ENCODE measurements at places on chromosomes 16 and 17.

- no peak for DNase-seq
These were observed 140.2 kb downstream of the MSI2 start for GRCh38 chr17:57396511-57396921.

GRCh38 chr17:58329810-58330537 is 1.4 kb upstream of the TSPOAP1 start:
- DNase-seq: no peak

DNA sequence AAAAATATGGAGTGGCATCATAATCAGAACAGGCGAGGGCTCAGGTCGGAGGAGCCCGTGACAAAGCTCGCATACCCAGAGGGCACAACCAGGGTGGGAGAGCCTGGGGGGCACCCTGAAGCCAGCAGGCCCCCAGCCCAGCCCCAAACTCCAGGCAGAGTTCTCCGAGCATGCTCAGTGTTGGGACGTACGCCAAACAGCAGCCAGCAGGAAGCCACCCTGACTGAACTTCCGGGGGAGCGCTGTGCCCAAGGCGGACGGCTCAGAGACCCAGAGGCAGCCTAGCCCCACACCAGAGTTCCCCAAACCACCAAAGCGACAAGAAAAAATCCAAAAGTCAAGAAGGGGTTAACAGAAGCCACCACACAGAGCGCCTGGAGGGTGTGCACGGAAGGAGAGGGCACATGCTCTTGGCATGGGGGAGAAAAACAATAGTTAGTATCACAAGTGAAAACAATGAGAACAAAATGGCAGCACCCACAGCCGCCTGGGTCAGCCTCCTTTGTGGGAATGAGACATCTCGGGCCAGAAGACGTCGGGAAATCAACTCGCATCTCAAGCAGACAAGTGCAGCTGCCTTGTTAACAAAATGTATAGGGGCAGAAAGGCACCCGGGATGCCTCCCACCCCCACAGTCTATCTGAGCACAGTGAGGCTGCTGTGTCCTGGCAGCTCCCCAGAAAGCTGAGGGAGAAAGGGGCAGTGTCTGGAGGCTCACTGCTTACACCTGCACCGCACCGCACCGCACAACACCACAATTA is 11.9 kb downstream of the EXOC7 start:
- no peak for DNase-seq

DNA sequence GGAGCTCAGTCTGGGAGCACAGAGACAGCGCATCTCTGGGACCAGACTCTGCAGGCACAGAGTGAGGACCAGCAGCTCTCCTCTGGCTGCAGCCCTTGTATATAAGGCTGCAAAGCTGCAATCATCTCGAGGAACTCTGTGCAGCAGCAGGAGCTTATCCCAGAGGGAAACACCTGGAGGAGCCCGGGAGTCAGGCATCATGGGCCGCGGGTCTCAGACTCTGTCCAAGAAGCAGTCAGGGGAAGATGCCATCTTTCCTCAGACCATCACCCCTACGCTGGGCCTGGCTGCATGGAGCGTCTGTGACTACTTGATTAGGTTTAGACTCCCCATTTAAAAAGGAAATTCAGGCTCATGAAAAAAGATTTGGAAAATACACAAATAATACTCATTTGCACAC is 122.0 kb downstream of the IRF8 start:
- DNase-seq: no peak

DNA sequence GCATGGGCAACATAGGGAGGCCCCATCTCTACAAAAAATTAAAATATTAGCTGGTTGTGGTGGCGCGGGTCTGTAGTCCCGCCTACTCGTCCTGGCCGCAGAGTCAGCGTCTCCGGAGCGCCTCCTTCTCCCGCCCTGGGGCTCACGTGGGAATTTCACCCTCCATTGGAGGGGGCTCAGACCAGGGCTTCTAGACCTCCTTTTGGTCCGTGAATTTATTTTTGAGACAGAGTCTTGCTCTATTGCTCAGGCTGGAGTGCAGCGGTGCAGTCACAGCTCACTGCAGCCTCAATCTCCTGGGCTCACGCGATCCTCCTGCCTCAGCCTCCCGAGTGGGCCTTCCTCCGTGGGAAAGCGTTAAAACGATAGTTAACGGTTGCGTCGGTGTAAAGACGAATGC is 394 bp upstream of the NME4 start:
- DNase-seq: peak; percentile 67

- DNase-seq: no peak
These were observed 20.3 kb upstream of the AKTIP start for GRCh38 chr16:53523126-53523804.

DNA sequence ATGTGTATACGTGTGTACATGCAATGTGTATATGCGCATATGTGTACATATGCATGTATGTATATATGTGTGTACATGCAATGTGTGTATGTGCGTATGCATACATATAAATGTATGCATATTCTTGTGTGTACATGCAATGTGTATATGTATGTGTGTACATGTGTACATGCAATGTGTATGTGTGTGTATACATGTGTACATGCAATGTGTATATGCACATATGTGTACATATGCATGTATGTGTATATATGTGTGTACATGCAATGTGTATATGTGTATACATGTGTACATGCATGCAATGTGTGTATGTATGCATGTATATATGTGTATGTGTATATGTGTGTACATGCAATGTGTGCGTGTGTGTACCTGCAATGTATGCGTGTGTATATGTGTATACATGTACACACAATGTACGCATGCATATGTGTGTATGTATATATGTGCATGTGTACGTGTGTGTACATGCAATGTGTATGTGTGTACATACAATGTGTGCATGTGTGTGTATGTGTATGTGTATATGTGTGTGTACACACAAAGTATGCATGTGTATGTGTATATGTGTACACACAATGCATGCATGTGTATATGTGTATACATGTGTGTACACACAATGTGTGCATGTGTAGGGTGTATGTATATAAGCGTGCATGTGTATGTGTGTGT is 167.7 kb downstream of the SHISA9 start:
- DNase-seq: no peak

GRCh38 chr17:1076299-1076981 is 79.5 kb downstream of the TIMM22 start:
- DNase-seq: no peak

DNA sequence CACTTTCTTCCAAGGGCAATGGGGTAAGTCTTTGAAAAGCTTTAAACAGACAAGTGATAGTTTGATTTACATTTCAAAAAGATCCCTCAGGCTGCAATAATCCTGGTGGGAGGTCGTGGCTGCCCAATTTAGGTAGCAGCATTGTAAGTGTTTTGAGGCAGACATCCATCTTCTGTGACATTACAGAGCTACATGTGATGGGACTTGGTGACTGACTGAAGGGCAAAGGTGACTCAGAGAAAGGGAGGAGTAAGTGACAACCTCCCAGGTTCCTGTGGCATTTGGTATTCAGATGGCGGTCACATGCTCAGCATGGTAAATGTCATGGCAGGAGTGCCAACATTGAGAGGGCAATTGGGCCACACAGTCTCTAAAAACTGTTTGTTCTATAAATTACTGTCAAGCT is 26.5 kb downstream of the STAT3 start:
- no peak for DNase-seq

GRCh38 chr16:89287777-89288576 is 70.5 kb downstream of the ZNF778 start:
- no peak for DNase-seq

- no peak for DNase-seq
These were observed 50.2 kb downstream of the COX10 start for GRCh38 chr17:14119546-14119945.

DNA sequence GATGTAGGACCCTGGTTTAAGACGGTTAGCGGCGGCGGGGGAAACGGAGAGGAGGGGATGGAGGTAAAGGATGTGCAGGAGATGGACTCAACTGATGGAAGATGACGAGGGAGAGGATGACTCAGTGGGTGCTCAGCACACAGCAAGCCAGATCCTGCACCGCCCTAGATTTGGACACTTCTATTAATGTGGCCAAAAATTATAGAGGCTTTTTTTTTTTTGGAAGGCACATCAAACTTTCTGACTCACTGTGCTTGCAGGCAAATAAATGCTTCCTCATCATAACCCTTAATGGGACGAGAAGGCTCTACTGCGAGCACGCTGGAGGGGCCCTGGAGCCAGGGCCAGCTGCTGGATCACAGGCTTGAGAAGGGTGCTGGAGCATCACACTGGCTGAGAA is 36.0 kb downstream of the RTN4RL1 start:
- DNase-seq: peak; percentile 88

- no peak for DNase-seq
These were observed 214.7 kb downstream of the RPTOR start for GRCh38 chr17:80759377-80759673.

GRCh38 chr17:8120520-8121406 is 2.4 kb upstream of the ALOXE3 start:
- DNase-seq: peak; percentile 57

DNA sequence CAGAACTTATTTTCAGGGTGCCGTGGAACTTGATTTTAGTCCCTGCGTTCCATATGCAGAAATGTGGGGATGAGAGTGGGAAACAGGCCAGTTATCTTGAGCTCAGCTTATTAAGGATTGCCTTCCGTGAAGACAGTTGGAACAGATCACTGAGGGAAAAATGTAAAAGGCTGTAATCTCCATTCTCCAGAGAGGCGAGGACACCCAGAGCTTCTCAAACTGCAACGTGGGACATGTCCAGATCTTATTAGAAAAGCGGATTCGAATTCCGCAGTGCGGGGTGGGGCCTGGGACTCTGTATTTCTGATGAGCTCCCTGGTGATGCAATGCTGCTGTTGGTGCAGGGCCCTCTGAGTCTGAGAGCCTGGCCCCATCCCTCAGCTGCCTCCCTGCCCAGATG is 185.6 kb upstream of the CIBAR2 start:
- no peak for DNase-seq

DNA sequence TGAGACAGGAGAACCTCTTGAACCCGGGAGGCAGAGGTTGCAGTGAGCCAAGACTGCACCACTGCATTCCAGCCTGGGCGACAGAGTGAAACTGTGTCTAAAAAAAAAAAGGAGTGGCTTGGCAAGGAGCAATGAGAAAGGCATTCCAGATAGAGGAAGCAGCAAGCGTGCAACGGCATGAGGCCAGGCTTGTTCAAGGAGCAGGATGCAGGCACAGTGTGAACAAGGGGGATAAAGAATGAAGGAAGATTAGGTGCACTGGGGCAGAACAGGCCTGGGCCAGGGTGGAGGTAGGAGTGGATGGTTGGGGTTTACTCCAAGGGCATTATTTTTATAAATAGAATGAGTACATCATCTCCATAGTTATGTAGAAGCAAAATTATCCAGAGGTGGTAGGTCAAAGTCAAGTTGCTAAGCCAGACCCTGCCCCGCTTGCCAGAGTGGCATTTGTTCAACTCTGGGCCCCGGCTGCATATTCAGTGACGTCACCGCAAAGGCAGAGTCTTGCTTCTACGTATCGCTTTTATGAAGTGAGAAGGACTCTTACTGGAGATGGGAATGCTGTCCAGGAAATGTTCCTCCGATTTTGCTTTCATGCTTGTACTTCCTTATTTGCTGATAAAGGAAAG is 100.2 kb downstream of the KATNIP start:
- DNase-seq: no peak

GRCh38 chr16:66610111-66610820 is 5.8 kb downstream of the CMTM3 start:
- no peak for DNase-seq

DNA sequence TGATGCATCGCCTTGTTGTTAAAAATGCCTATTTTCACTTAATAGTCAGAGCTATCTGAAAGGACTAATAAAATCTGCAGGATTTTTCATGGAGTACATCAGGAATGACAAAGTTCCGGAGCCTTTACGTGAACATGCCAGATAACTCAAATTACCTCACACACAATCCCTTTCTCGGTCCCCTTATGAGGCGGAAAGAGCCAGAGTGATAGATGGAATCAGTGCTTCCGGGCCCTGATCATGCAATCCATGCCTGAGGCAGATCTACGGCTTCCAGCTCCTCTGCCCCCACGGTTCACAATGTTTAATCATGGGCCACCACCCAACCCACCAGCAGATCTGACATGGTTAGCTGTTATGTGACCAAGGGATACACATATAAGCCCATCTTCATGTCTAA is 17.0 kb downstream of the VPS53 start:
- DNase-seq: no peak

GRCh38 chr17:4822835-4823234 is 10.3 kb upstream of the MINK1 start:
- no peak for DNase-seq

- no peak for DNase-seq
These were observed 33.1 kb downstream of the RAI1 start for GRCh38 chr17:17714261-17714866.

DNA sequence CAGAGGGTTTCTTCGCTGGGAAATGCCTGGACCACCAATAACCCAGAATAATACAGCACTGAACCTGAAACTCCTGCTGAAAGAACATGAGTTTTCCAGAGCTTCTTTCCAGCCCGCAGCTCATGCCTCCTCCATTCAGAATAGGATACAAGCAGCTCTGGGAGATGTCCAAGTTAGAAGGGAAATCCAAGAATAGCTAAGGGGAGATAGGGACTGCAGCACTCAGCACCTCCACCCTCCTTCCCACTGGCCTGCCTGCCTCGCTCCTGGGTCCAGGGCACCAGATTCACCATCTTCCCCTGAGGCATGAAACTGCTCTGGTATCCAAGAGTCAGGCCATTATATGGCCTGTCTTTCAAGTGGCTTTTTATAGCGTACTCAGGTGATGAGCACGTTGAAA is 4.1 kb downstream of the KRT31 start:
- no peak for DNase-seq

DNA sequence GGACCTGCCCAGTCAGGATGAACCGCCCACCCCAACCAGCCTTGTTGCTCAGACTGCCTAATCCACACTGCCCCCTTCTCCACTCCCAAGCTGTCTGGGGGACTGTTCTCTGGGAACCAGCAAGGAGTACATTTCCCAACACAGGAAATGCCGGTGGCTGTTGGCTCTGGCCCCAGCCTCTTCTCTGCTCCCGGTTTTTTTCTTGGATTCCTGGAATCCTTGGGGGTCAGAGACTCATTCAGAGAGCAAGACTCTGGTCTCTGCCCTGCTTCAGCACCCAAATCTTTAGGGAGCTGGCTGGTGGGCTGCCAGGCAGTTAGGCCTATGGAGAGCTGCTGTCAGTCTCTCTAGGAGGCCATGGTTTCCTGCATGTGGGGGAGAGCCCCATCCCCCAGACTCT is 10.8 kb upstream of the MTMR4 start:
- DNase-seq: peak; percentile 82

- peak; percentile 36 for DNase-seq
These were observed 5.0 kb upstream of the MYL4 start for GRCh38 chr17:47203984-47204721.

DNA sequence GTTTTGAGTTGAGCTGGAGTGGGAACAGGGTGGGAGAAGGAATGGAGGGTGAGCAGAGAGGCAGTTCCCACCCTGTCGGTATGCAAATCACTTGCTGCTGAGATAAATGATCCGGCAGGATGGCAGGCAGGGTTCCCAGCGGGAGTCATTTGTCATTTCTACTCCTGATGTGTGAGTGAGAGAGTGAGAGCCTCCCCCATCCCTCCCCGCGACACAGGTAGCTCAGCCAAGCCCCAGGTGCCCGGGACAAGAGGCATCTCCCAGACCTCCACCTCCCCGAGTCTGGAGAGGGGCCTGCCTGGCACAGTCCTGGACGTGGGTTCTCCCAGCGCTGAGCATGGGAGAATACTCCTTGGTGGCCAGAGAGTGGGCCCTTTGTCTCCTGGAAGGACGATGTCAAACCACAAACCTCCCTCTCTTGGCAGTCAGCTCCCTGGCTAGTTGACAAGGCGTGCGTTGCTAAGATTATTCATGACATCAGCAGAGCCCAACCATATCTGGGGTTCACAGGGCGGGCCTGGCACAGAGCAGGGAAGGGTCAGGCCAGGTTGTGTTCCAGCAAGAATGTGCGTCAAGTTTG is 33.7 kb upstream of the TNRC6C start:
- no peak for DNase-seq
